ENCODE measurements at places on chromosomes 12 and 14.

DNA sequence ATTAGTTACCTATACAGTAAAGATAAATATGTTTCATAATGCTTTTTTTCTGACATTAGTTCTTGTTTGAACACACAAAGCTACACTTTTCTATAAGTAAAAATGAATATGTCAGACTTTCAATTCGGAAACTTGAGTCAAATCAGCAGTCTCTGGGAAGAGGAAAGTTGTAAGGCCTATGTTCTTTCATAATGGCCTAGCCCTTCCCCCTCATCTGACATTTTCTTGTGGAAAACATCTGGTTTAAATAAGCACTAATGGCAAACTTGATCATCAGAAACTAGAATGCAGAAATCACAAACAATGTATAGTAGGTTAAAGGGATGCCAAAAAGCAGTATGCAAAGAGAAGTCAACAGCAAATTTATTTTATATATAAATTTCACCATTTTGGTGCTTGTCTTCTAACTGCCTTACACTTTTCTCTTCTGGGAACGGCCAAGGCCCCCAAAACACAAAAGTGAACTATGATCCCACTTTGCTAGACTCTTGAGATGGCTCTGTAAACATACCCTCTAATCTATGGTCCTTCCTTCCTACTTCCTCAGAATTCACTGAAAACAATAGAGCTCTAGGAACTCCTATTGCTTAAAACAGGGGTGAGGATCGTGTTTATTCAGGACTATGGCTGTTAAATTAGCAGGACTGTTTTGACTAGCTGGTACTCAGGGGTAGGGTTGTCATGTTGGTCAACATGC, 444.1 kb downstream of the RAD51B start:
- DNase-seq = peak; percentile 74

DNA sequence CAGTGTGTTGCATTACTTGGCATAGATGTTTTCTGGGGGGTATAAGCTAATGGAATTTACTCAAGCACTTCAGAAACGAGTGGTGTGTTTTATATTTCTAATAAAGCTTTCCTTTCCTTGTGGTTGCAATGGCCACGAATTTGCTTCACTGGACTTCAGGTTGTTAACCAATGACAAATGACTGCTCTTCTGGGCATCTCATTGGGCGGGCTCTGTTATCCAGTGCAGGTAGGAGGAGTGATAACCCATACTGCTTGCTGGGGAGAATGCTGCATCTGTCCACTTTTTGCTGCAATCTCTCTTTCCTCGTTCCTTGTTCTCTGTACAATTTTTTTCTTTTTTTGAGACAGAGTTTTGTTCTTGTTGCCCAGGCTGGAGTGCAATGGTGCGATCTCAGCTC, 80.0 kb upstream of the RPH3A start:
- DNase-seq = no peak

GRCh38 chr12:127230843-127231260, 1036.1 kb upstream of the TMEM132C start:
- DNase-seq = peak; percentile 96

- DNase-seq = peak; percentile 72
Observed at GRCh38 chr12:132153501-132154340, 9.5 kb downstream of the NOC4L start.

GRCh38 chr12:121802485-121802842, 1.3 kb upstream of the SETD1B start:
- DNase-seq = no peak

DNA sequence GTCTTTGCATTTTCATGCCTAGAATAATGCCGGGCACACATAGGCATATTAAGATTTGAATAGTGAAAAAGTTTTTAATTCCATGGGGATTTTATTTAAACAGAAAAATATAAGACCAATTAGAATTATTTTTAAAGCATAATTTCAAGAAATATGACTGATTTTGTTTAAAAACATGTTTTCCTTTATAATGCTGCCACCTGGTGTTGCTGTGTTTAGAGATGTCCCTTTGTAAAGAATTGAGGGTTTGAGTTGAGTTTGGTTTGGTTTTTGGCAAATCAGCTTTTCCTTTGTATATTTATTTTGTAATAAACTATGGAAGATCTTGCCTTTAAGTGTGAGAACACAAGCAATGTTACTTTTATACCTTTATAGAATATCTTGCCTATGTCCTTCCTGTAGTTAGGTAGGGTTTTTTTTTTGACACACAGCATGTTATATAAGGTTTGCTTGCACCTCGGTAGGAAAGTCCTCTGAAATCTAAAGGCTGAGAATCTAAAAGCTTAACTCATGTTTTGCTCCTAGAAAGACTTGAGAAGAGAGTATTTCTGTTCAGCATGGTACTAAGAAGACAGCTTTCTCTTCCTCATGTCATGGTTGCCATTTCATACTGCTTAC, 31.4 kb upstream of the SNAPC1 start:
- DNase-seq = no peak

DNA sequence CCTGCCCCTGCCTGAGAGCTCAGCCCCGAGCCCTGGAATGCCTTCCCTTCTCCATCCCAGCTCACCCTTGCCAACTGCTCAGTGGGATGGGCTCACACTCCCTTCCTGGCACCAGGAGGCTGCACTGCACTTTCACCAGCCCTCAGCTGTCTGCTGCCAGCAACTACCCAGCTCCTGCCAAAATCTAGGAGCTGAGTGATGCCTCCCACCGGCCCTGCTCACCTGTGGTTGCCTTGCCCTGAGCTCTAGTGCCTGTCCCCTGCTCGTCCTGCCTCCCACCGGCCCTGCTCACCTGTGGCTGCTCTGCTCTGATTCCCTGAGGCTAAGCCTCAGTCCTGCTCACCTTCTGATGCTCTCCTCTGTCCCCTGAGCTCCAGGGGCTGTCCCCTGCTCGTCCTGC, 119.8 kb downstream of the TMEM121 start:
- DNase-seq = no peak

DNA sequence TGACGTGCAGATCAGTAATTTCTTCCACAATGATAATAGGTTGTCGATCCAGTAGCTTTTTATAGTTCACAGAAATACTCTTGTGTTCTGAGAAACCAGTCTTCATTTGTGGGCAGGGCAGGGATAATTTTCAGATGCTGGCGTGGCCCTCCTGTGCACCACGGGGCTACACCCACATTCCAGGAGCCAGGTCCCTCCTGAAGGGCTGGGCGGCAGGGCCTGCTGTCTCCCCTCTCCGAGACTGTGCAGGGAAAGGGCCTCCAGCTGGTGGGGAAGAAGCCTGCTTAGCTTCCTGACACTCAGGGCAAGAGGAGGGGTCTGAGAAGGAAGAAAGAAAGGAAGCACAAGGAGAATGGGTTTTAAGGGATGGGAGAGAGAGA, 94.9 kb downstream of the ADGRD1 start:
- DNase-seq = no peak

GRCh38 chr14:68285421-68286179, 466.0 kb downstream of the RAD51B start:
- DNase-seq = peak; percentile 44

- DNase-seq = no peak
Observed at GRCh38 chr12:1744932-1745331, 54.1 kb downstream of the ADIPOR2 start.

DNA sequence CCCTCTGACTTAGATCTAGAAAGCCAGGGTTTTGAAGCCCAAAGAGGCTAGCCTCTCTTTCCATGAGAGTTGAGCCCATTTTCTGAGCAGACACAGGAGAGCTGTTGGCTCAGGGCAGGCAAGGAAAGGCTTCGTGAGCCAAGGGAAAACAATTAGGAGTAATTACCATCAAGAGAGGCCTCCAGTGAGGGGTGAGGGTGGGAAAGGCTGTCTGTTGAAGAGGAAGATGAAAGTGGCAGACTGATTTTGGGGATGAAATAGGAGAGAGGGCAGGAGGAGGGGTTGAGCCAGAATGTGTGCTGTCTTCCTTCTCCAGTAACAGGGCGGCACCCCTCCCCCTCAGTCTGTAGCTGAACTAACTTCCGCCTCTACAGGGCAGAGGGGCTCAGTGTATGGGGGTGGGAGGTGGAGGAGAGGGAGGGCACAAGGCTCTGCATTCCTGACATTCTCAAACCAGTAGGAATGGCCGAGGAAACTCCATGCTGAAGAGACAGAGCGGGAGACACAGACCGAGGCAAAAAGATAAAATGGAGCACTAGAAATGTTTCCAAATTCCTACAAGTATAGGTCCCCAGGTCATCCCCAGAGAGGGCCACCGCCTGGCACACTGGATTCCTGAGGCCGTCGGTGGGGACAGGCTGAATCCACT, 33.1 kb upstream of the COL2A1 start:
- DNase-seq = peak; percentile 83

DNA sequence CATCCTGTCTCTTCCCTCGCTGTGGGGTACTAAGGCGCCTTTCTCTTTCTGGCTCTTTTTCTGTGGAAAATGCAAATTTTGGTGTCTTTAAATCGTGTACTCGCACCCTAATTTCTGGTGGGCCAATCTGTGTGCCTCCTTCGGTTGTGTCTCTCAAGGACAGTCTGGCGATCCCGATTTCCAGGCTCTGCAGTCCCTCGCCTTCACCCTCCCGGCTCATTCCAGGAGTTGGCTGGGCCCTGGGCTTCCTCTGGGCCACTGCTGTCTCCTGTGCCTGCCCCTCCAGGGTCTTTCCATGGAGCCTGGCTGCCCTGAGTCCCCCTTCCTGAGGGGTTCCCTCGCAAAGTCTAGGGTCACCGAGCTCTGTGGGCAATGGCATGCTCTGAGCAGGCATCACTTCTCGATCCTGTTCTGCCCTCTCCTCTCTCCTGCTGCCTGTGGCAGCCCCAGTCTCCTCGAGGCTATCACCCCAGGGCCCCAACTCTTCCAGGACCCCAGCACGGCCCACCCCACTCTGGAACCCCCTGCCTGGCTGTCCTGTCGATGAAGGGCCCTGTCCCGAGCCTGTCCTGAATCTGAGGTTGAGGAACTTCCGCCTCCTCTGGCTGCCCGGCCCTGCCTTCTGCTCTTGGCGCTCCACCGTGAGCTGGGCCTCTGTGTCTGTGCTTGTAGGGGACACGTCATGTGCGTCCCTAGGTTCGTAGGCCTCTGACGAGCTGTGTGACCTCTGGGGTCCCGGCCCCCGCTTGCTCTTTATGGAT, 24.1 kb downstream of the AHNAK2 start:
- DNase-seq = no peak

DNA sequence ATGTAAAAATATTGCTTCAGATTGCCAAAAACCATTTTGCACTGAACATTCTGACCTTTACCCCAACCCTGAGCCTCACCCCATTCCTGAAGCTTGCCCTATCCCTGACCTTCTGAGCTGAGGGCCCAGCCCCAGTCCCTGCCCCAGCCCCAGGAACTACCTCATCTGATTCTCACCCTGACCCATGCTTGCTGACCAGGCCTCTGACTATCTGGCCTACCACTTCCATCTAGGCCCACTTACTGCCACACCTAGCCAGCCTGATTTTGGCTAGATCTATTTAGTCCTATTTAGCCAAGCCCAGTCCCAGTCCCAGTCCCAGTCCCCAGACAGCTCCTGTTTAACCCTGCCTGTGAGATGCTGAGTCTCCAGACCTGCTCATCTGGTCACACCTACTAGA, 33.6 kb downstream of the OR10P1 start:
- no peak for DNase-seq
